ENCODE measurements at places on chromosomes 1 and 21. TPM values are rescaled to one million over a fixed set of nuclear protein-coding genes. Genes with fewer than 3 reads are reported as not detected.
A peak's percentile ranks its signal among the peaks of the same experiment; 100 is the strongest.

Gene IARS2
- total RNA-seq, result 62.8 TPM

Gene TMEM269
- total RNA-seq, result not detected

DNA sequence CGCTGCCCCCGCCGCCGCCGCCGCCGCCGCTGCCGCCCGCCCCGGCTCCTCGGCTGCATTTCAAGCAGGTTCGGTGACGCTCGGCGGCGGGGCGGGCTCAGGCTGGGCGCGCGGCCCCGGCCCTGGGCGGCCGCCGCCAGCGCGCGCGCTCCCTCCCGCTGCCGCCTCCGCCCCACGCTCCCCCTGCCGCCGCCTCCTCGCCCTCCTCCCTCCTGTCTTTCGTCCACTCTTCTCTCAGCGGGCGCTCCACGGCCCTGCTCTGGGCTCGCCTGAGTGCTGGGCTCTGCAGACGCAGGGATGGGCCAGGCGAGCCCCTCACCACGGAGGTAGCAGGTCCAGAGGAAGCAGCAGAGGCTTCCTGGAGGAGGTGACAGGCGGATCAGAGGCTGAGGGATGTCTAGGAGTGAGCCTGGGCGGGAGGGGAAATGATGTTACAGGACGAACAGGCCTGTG lies at the start of gene LRP8:
TSS of gene LRP8 (minus strand) at position 62 of the 453 bp plus-strand sequence. CDS start 158 bp downstream, outside the sequence.
- H3K27me3 ChIP-seq, result no peaks in the 10 kb centered on the region
- H3K36me3 ChIP-seq, result no peaks in the 10 kb centered on the region
- peak within 1 kb of the TSS; percentile 83 for H3K4me3 ChIP-seq
- peak within 1 kb of the TSS; percentile 81 for H3K27ac ChIP-seq
- peaks cover 16% of the 10 kb centered on the region for H3K4me1 ChIP-seq

Gene C4BPB
- total RNA-seq, result not detected

GRCh38 chr1:224500796-224501195 lies 66.2 kb upstream of the WDR26 start:
- H3K27ac ChIP-seq, result no peak overlapping the region
- H3K27me3 ChIP-seq, result no peaks in the 10 kb centered on the region
- H3K4me1 ChIP-seq, result peaks cover 42% of the 10 kb centered on the region
- H3K36me3 ChIP-seq, result no peaks in the 10 kb centered on the region

- H3K27ac ChIP-seq, result no peak overlapping the region
- no peak for DNase-seq
- no peaks in the 10 kb centered on the region for H3K36me3 ChIP-seq
- H3K27me3 ChIP-seq, result no peaks in the 10 kb centered on the region
- no peaks in the 10 kb centered on the region for H3K4me1 ChIP-seq
Observed at GRCh38 chr1:65165269-65165993, 17.4 kb downstream of the AK4 start.

All from endothelial cell of umbilical vein (primary cell).